ENCODE measurements at places on chromosomes 1 and 21. TPM values are rescaled to one million over a fixed set of nuclear protein-coding genes. Genes with fewer than 3 reads are reported as not detected.

DNA sequence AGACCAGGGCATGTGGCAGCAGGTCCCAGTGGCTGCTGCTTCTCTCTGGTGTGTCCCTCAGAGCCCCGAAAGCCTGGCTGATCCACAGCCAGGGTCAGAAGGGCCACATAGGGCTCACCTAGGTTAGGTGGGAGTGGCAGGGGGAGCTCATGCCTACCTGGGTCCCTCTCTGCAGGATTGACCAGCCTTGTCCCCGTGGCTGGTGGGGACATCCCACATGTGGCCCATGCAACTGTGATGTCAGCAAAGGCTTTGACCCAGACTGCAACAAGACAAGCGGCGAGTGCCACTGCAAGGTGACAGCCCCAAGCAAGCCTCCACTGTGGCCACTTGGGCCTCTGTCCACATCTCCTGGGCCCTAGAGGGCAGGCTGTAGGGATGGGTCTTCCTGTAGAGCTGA, 15.7 kb downstream of the CELSR2 start:
- DNase-seq: no peak

DNA sequence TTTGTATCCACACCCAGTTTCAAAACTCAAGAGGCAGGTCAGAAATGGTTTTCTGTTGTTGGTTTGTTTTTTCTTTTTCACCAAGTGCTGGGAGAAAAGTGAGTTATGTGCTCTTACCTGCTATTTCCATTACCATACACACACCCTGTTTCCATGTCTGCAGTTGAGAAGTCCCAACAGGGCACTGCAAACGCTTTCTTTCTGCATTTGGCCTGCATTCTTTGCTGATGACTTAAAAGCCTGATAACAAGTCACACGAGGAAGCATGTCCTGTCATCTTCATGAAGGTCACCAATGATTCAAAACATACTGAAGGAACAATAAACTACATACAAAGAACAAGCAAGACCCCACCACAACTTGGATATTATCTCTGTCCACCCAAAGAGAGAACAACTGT, 24.8 kb upstream of the KCNE1 start:
- DNase-seq: peak; percentile 73

GRCh38 chr1:70895531-70895930, 152.1 kb downstream of the PTGER3 start:
- DNase-seq: no peak

DNA sequence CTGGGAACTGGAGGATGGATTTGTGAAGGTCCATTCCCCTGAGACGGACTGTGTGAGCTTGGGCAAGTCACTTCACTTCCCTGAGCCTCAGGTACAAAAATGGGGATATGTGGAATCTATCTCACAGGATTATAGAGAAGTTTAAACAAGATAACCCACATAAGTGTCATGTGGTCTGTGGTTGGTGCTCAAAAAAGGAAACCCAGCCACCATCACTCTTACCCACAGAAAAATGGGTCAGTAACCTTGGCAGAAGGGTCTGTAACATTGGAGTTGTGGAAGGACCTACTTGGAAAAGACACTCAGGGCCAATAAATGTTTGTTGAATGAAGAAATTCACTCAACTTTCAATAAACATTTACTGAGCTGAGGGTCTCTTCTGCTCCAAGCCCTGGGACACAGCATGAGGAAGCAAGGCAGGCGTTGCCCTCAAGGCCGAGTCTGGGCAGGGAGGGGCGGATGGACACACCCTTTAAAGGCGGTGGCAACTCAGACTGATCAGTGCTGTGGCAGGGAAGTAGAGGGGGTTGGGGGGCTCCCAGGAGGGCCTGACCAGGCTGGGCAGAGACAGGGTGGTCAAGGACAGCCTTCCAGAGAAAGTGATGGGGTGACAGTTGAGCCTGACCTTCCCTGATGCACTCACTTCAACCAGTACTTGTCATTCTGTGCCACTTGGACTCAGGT, 66.7 kb upstream of the ACOT11 start:
- DNase-seq: no peak

DNA sequence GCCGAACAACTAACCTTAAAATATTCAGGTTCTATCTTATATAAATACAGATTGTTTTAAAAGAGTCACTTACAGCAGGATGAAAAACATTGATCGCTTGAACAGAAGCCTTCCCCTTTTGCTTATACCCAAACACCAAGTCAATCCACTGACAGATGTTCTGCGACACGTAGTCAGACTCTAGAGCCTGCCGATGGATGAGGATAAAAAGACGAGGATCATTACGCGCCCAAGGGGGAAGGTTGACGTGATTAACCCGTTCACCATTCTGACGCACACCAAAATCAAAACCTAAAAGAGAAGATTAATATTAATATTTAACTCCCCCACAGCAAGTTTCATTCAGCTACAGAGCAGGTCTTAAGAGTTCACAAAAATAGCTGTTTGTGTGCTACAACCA, 59.4 kb upstream of the GNG4 start:
- no peak for DNase-seq

- no peak for DNase-seq
These were observed 39.7 kb downstream of the PROX1 start for GRCh38 chr1:214027498-214027897.

DNA sequence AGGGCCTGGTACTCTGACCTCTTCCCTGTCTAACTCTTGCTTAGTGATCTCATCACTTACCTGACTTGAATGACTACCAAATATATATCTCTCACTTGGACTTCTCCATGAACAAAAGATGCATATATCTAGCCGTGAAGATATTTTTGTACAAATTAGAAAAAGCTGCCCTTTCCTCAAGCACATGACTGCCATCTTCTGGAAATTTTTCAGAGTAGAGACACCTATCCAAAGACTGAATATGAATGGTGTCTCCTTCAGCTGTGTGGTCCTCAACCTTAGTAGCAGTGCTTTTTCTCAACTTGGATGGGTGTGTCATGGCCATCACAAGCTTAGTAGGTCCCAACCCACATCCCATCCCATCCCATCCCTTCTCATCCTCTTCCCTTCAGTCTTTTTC, 142.3 kb downstream of the DNM3 start:
- DNase-seq: peak; percentile 56

- DNase-seq: no peak
These were observed 8.1 kb downstream of the TOR3A start for GRCh38 chr1:179089827-179090482.

PGLYRP4 gene
- total RNA-seq: not detected

SPRR3 gene
- not detected for total RNA-seq

RASAL2 gene
- 6.4 TPM for total RNA-seq

PLA2G2C gene
- not detected for total RNA-seq

WNT9A gene
- 1.0 TPM for total RNA-seq

CFAP107 gene
- total RNA-seq: under 0.01 TPM

Measured in fibroblast of lung (primary cell).